ENCODE measurements at places on chromosomes 2 and 18. TPM values are rescaled to one million over a fixed set of nuclear protein-coding genes. Genes with fewer than 3 reads are reported as not detected.

Gene KCNG2
- total RNA-seq: not detected

Gene CERKL
- 2.3 TPM for total RNA-seq

Gene STEAP3
- 11.2 TPM for total RNA-seq

Gene SLC25A52
- total RNA-seq: not detected

Gene FBXO36
- 6.1 TPM for total RNA-seq

Gene CAPN10
- 24.2 TPM for total RNA-seq

Gene C2orf72
- total RNA-seq: 112 TPM

Gene FAP
- total RNA-seq: 44.5 TPM

- DNase-seq: no peak
Observed at GRCh38 chr2:70580352-70580751, 26.7 kb upstream of the TGFA start.

DNA sequence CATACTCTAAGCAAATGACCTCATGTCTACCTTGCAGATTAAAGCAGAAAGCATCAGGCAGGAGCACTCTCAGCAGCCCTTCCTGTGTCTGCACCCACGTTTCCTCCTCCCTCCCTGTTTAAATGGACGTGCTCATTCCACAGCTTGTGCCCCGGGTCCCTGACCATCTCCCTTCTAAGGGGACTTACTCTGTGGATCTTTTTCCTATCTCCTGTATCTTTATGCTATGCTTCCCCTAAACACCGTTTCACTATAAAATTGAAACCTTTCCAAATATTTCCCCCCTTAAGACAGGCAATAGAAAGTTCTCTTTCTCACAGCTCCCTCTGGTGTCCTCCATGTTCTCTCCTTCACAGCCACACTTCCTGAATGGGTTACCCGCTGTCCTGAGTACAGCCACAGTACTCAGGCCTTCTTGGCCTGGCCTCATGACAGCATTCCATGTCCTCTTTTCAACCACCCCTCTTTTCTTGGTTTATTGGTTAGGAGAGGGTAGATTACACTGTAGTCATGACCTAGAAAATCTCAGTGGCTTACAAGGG lies 41.1 kb downstream of the TMEM185B start:
- DNase-seq: no peak

- DNase-seq: no peak
Observed at GRCh38 chr2:199992296-199992695, 36.9 kb downstream of the MAIP1 start.

GRCh38 chr2:58866040-58866439 lies 624.9 kb upstream of the FANCL start:
- DNase-seq: no peak

GRCh38 chr18:22398464-22398863 lies 19.3 kb downstream of the CTAGE1 start:
- DNase-seq: no peak

DNA sequence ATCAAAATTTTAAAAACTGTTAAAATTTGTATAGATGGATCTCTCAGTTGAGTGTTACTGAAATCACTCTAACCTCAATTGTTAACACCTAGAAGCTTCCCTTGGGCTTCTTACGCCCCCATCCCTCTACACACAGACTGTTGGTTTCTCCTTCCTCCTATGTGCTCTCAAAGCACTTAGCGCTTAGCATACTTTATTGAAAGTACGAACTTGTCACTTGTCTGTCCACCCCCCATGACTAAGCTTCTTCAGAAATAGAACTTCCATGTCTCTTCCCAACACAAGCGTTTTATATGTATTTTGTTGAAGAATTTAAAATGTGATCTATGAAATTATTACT lies 441 bp downstream of the MPHOSPH10 start:
- DNase-seq: peak; percentile 24

DNA sequence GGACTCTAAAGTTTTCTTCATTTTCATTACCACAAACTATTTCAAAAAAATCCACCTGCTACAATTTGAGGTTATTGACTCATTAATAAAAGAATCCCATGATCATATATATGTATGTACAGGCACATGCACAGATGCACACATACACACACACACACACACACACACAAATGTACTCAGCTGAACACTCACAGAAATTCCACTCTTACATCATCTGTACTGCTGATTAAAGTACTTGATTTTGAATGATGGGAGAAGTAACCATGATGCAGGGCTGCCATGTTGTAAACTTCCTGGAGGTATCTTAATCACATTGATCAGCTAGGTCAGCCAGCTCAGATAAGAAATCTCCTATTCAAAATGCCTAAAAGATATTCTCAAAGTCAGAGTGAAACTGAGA lies 1313.2 kb upstream of the NRXN1 start:
- no peak for DNase-seq

- no peak for DNase-seq
Observed at GRCh38 chr2:5328826-5329225, 363.4 kb upstream of the SOX11 start.

- no peak for DNase-seq
Observed at GRCh38 chr2:80114812-80115211, 189.7 kb downstream of the LRRTM1 start.

DNA sequence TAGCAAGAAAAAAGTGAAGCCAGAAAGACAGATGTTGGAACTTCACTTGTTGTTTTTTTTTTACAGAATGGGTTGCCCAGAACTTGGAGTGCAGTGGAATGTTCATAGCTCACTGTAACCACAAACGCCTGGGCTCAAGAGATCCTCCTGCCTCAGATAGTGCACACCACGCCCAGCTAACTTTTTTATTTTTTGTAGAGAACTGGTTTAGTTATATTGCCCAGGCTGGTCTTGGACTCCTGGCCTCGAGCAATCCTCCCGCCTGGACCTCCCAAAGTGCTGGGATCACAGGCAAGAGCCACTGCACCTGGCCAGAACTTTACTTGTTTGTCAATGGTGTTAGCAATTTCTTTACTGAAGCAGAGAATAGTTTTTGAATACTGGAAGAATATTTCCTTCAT lies 11.9 kb upstream of the ASPRV1 start:
- DNase-seq: no peak

DNA sequence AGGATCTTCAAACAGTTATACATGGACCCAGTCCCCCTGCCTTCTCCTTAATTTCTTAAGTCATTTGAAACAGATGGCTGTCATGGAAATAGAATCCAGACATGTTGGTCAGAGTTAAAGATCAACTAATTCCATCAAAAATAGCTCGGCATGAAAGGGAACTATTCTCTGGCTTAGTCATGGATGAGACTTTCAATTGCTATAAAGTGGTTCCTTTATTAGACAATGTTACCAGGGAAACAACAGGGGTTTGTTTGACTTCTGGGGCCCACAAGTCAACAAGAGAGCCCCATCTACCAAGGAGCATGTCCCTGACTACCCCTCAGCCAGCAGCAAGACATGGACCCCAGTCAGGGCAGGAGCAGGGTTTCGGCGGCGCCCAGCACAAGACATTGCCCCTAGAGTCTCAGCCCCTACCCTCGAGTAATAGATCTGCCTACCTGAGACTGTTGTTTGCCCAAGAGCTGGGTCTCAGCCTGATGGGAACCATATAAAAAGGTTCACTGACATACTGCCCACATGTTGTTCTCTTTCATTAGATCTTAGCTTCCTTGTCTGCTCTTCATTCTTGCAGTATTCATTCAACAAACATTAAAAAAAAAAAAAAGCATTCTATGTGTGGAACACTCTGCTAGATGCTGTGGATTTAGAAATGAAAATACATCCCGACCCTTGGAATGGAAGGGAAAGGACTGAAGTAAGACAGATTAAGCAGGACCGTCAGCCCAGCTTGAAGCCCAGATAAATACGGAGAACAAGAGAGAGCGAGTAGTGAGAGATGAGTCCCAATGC lies 4.6 kb downstream of the TTR start:
- no peak for DNase-seq

GRCh38 chr2:104654811-104655210 lies 199.1 kb upstream of the POU3F3 start:
- no peak for DNase-seq

DNA sequence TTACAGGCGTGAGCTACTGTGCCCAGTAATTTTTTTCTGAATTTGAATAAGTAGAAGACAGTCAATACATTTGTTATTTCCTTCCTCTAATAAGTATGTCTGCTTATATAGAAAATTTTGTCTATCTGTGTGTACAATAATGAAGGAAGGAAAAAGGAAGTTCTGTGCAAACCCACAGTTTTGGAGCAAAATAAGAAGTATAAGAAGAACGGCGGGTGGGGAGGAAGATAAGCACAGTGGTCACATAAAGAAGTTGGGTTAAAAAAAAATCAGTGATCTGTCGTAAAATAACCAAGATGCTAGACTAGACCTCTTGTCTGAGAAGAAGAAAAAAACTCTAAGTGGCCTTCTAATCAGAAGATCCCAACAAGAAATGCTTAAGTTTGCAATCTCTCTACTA lies 20.2 kb downstream of the MGAT4A start:
- no peak for DNase-seq

GRCh38 chr2:173076581-173077345 lies 1.1 kb downstream of the MAP3K20 start:
- peak; percentile 55 for DNase-seq

- no peak for DNase-seq
Observed at GRCh38 chr2:20884829-20885228, 61.9 kb upstream of the LDAH start.

DNA sequence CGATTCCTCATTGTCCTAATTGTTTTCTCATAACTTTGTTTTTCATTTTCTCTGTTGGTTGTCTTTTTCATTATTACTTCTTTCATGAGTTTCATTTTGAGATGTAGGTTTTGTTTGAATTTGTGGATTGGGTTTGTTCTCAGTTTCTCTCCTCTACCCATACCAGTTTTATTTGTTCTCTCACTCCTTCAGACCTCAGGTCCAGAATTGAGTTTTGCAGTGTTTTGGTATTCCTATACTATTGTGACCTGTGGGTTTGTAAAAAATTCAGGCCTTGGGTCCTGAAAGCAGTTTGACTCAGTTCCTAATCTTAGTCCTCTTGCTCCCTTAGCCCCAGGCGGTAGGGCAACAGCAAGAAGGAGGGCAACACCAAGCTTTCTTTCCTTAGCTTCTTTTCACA lies 28.3 kb upstream of the UBE2E3 start:
- DNase-seq: no peak

GRCh38 chr2:152227969-152228592 lies 52.5 kb upstream of the STAM2 start:
- no peak for DNase-seq

GRCh38 chr2:215419769-215420470 lies 15.9 kb downstream of the FN1 start:
- DNase-seq: no peak

GRCh38 chr2:226860087-226860486 lies 24.2 kb downstream of the RHBDD1 start:
- no peak for DNase-seq

GRCh38 chr2:26941486-26941885 lies 29.0 kb upstream of the MAPRE3 start:
- no peak for DNase-seq

- DNase-seq: no peak
Observed at GRCh38 chr18:10965119-10965518, 184.2 kb downstream of the PIEZO2 start.

DNA sequence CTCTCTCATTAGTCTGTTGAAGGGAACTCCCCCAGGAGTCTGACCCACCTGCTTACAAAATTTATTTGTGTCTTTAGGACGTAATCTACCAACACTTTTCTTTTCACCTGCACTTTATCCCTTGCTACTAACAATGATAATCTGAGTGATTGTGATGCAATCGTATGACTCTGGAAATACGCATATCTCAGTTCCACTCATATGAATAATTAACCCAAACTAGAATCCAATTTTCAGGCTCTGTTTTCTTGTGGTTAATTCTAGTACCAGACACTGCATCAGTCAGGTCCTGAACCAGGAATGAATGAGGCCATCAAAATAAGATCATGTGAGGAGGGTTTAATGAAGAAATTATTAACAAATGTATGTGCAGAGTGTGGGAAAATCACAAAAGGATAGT lies 158.4 kb upstream of the SRD5A2 start:
- DNase-seq: no peak

DNA sequence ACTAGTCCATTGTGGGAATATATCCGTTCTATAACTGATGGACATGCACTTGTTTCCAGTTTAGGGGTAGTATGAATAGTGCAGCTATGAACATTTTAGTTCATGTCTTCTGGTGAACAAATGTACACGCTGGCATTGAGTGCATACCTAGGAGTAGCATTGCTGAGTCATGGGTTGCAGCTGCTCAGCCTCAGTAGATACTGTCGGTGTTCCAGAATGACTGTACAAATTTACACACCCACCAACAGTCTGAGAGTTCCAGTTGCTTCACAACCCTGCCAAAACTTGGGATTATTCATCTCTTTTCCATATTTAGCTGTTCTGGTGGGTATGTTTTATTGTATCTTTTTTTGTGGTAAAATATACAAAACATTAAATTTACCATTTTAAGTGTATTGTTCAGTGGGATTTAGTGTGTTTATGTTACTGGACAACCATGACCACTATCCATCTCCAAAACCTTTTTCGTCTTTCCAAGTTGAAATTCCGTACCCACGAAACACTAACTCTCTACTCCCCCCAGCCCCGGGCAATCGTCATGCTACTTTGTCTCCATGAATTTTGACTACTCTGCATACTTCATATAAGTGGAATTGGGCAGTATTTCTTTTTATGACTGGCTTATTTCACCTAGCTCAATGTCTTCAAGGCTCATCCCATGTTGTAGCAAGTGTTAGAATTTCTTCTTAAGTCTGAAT lies 281.0 kb downstream of the PRKCE start:
- no peak for DNase-seq

- DNase-seq: no peak
Observed at GRCh38 chr2:207494137-207494536, 35.6 kb upstream of the CREB1 start.

DNA sequence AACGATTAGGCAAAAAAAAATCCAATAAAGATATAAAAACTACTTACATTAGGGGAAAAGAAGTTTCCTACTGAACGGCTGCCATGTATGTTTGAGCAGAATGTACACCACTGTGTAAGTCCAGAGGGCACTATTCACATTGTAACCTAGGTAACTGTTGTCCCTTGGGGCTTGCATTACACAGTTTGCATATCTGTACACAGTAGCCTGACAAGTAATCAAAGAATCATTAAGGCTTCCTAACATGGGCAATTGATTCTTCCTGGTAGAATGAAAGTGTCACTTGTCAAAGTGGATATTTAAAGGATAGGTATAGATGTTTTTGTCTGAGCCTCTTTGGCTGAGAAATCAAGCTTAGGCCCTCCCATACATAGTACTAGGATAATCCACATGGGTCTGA lies 39.1 kb downstream of the PLEK start:
- DNase-seq: no peak

All from hepatocyte (in vitro differentiated cells).